ENCODE measurements at places on chromosomes 7 and 10.

DNA sequence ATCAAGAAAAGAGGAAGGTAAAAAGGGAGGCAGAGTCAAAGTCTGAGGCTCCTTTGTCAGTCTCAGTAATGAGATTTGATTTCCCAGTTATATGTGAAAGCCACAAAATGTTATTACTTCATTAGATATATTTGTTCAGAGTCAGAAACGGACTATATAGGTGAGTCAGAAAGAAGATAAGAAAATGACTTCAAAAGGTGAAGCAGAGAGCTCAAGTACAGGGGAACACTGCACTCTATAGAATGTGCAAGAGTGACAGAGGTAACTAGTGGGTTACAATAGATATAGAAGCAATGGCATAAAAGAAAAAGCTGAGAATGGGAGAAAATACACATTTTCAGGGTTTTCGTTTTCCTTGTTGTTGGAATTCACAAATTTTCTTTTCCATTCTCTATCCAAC lies 43.3 kb downstream of the DGKB start:
- no peak for DNase-seq

DNA sequence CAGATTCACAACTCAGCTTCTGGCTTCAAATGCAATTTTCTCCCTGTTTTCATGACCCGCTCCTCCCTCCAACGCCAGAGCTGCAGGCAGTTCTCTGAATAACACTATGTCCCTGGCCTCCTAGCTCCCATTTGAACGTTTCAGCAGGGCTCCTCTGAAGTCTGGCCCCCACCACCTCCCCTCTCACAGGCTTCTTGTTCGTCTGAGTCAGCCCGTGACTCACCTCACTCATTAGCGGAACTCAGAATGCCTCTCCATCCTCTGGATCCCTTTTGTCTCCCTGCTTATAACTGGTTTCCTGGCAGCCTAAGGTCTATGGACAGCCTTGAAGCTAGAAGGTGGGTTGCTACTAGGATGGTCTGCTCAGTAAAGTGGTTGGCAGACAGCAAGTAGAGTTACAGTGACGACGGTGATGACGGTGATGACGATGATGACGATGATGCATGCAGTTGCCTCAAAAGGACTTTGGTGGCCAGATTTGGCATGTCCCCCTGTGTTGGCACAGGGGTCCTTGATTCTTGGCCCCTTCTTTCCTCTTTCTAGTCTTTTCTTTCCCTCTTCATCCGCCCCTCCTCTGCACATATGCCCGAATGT lies 83.3 kb upstream of the MKLN1 start:
- no peak for DNase-seq

DNA sequence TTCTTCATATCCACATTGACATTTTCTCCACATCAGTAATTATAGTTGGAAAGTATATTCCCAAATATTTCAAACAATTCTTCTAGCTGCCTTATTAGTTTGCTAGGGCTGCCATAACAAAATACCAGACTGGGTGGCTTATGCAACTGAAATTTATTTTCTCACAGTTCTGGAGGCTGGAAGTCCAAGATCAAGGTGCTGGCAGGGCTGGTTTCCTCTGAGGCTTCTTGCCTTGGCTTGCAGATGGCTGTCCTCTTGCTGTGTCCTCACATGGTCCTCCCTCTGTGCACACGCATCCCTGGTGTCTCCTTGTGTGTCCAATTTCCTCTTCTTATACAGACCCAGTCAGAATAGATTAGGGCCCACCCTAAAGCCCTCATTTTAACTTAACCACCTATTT lies 34.5 kb downstream of the DOCK4 start:
- no peak for DNase-seq

DNA sequence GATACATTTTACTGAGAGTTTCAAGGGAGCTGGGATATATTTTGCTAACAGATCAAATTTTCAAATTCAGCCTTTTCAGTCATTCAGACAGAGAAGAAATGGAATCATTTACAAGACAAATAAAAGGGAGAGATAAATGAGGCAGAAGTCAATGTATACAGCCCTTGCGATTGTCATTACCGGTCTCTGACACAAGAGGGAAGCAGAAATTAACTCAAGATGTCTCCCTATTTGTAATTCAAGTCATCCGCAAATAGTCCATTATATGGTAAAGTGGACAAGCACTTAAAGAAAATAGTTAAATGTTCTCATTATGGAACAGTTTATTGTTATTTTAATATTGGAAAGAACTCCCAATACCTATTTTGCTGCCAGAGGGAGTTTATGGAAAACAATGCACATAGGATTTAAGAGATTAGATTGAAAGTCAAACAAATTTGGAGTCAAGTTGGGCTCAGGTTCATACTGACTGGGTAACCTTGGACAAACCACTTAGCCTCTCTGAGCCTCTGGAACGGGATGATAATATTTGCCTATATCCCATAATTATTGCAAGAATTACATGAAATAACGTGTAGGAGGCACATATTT lies 89.3 kb upstream of the PRKCQ start:
- DNase-seq: peak; percentile 43

DNA sequence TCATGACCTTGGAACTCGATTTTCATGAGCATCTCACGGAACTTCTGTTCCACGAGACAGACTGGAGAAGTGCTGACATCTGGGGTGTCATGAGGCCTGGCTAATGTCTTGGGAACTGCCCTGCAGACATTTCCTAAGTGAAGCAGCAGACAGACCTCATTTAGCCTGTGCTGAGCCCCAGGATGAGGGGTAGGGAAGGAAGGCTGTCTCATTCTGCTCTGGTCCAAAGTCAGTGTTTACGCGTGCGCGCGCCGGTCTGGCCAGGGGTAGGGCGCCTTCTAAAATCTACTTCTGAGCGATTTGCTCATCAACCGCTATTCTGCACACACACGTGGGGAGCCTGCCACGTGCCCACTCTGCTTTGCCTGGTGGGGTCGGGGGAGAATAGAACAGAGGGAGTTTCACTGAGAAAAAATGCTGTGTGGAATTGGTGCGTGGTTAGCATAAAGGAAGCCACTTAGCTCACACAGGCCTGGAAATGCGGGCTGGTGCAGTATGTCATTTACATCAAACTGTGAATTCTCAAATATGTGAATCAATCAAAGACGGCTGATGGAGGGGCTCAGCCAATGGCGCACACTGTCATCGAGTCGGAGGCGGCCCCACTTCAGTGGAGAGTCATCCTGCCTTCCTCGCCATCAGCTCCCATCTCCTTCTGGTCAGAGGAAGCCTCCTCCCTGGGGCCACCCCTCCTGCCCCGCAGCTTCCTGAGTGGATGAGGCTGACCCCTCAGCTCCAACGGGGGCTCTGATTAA lies 335.1 kb downstream of the ADARB2 start:
- no peak for DNase-seq

GRCh38 chr7:31003721-31004120 lies 40.0 kb downstream of the GHRHR start:
- DNase-seq: no peak

- no peak for DNase-seq
These were observed 134.7 kb upstream of the AGR3 start for GRCh38 chr7:17016402-17017010.

- DNase-seq: no peak
These were observed 36.1 kb downstream of the RALA start for GRCh38 chr7:39659356-39660013.

- DNase-seq: no peak
These were observed 72.3 kb downstream of the ELMO1 start for GRCh38 chr7:37376386-37376785.

DNA sequence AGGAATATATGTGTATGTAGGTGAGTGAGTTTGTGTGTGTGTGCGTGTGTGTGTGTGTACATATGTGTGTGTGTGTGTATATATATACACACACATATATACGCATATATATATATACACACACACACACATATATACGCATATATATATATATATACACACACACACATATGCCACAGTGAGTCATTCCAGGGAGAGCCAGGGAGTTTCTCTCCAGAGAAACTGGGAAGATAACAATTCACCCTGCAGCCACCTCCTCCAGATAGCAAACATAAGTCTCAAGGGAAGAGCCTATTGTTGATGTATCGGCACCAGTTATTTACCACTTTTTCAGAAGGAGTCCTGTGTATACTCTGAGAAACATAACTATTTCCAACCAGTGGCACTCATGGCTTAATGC lies 102.3 kb upstream of the STK17A start:
- DNase-seq: no peak

GRCh38 chr7:130208516-130208915 lies 856 bp downstream of the SSMEM1 start:
- DNase-seq: no peak

DNA sequence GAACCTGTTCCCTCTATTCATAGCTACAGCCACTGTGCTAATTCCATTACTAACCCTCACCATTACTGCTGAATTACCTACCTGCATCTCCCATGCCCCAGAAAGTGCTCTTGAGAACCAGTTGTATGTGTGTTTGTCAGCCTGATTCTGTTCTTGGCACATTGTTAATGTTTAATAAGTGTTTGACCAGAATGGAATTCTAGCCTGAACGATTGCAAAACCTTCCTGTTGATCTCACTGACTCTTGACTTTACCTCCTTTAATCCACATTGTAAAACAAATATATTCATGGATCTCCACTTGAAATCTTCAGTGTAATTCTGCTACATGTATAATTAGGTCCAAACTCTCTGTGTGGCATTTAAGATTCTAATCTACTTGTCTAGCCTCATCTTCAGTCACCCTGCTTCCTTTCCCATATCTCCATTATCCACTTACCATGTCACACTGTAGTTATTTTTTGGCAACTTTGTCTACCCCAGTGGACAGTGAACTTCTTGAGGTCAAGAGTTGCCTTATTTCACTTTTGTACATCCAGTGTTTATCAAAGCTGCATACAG lies 4.9 kb downstream of the ZNF277 start:
- DNase-seq: no peak

GRCh38 chr7:50795831-50796230 lies 13.1 kb upstream of the GRB10 start:
- no peak for DNase-seq

GRCh38 chr7:254337-255037 lies 35.5 kb upstream of the FOXL3 start:
- no peak for DNase-seq

DNA sequence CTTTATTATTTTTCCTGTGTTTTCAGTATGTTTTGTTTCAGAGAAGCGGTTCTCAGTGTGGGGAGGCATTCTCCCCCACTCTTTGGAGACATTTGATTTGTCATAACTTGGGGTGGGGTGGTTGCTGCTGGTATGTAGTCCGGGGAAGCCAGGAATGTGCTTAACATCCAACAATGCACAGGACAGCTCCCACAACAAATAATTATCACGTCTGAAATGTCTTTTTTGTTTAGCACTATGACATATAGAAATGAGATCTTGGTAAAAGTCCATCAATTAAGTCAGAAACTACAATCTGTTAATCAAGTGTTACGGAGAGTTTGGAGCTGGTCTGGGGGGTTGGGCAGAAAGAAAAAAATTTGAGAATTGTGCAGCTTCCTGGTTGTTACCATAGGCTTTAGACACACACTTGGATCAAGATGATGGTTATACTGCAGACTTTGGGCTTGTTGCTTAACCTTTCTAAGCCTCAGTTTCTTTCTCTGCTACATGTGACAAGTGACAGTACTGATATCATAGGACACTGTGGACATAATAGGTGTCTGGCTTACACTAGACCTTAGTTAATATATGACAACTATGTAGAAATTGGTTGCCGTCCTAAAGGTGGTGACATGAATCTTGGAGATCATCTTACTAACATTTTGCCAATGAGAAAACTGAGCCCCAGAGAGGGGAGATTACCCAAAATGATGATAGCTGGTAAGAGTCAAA lies 113.7 kb downstream of the LRMDA start:
- DNase-seq: no peak

GRCh38 chr10:20257422-20257821 lies 441.2 kb downstream of the PLXDC2 start:
- DNase-seq: no peak

DNA sequence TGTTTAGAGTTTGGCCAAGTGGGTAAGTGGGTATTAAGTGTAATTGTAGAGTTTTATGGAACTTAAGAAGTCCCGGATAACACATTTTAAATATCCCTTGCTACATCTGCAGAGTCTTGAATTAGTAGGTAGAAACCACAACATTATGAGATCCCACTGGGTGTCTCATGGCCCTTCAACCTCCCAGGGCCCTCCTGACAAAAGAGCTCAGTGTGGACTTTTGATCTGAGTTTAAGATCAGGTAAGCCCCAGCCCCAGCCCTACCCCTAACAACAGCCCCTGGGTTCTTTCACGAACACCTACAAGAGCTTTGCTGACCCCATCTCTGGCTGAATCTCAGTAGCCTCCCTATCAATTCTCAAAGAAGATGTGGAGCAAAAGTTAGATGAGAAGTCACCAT lies 65.4 kb upstream of the STK17A start:
- DNase-seq: no peak

GRCh38 chr10:18683427-18683826 lies 24.2 kb downstream of the ARL5B start:
- DNase-seq: no peak

DNA sequence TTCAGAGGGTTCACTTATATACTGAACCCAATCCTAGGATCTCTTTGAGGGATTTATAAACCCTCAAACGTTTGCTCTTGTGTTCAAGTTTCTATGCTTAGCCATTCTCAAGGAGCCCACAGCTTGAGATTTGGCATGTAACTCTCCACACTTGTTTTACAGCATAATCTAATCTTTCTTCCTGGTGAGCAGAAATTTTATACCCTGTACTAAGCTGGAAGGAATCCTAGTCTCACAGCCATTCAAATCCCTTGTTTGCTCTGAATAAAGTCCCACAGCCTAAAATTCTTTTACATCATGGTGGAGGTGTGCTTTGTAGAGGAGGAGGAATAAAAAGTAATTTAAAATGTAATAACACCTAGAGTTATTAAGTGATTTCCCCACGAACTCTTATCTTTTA lies 5.3 kb upstream of the AGR2 start:
- DNase-seq: no peak

GRCh38 chr7:90701021-90701420 lies 104.9 kb downstream of the CDK14 start:
- no peak for DNase-seq

GRCh38 chr10:110211465-110211843 lies 4.0 kb downstream of the MXI1 start:
- DNase-seq: no peak

- no peak for DNase-seq
These were observed 112.1 kb downstream of the MDFIC start for GRCh38 chr7:115033917-115034459.

GRCh38 chr10:110002801-110003523 lies 4.8 kb upstream of the ADD3 start:
- peak; percentile 71 for DNase-seq

DNA sequence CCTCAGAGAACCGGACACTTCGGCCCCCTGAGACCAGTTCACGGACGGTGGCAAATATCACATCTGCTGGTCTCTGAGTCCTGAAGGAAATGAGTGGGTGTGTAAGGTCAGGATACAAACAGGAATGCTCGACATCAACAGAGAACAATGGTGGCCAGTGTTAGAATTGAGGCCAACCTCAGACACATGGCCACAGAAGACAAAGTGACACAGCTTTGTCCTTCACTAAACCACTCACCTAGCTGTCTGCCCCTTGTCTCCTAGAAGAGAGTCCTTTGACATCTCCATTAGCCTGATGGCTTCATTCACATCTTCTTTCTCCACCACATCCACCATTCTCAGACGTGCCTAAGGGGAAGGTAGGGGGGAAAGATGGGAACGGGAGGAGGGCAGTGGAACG lies 4.3 kb downstream of the COPS6 start:
- no peak for DNase-seq

All from spinal cord (tissue), 10 donors.